Cardiac muscle cell (in vitro differentiated cells and primary cell): ENCODE measurements at places on chromosomes 1 and 21.

DNA sequence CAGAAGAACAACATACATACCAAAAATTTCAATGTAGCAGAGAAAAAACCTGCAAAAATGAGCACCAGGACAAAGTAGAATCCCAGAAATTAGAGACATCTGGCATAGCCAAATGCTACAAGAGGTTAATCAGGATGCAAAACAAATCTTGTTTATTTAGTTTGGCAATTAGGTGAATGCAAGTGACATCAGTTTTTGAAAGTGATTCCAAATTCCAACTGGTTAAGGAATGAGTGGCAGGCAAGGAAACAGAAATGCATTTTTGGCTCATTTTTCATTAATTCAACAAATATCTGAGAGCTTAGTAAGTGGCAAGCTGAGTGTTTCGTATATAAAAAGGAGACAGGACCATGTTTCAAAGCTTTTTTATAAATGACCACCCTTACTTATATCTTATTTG, 21.3 kb downstream of the SCAF4 start:
- H3K27me3 ChIP-seq, result no peaks in the 10 kb centered on the region
- H3K27ac ChIP-seq, result no peak overlapping the region

DNA sequence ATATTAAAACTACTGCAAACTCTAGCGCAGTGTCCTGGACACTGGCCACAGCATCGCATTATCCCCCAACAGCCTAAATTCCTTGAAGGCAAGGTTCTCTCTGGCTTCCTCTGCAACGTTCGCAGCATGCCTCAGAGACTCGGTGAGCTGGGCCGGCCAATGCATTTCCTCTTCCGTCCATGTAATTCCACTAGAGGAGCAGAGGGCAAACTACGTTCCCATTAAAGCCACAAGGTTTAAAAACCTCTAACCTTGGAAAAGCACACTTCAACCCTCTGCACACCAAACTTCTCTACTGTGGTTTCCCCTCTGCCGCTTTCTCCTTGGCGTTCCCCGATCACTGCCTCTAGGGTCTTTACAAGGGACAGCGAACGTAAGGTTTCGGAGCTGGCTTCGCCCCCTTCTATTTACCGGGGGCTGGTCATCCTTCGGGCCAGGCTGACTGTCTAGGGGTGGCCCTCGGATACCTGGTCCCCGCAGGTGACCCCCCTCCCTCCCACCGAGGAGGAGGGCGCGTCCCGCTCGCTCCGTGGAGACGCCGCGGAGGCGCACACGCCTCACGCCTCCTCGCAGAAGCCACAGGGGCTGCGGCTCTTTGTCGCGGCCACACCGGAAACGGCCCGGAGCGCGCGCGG, 456 bp upstream of the SMYD2 start:
- no peaks in the 10 kb centered on the region for H3K36me3 ChIP-seq
- H3K4me1 ChIP-seq, result peaks cover 15% of the 10 kb centered on the region
- no peaks in the 10 kb centered on the region for H3K27me3 ChIP-seq
- DNase-seq, result peak; percentile 54
- H3K4me3 ChIP-seq, result peak overlapping the region; percentile 98
- H3K27ac ChIP-seq, result peak overlapping the region; percentile 99

DNA sequence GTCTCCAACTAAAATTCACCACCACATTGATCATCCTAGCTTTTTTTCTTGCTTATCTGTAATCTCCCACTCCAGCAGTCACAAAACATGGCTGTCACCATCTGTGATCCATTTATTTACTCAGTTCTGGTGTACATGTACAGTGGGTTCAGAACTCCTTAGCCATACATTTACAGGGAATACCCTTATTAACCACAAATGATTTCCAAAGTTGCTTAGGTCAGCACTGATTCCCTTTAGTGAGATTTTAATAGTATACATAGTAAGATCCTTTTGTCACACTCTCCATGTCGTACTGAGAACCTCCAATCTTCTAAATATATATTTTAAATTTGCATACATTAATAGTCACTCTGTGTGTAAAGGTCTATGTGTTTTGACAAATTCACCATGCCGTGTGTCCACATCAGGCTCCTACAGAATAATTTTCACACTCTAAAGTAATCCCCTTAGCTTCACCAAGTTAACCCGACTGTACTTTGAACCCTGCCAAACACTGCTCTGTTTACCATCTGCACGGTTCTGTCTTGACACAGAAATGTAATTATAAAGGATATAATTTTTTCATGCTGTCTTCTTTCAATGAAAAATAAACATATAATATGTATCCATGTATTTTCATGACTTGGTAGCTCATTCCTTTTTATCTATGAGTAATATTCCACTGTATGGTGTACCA, 473.6 kb upstream of the ZP4 start:
- no peaks in the 10 kb centered on the region for H3K27me3 ChIP-seq
- no peak overlapping the region for H3K27ac ChIP-seq
- no peaks in the 10 kb centered on the region for H3K4me1 ChIP-seq
- no peaks in the 10 kb centered on the region for H3K36me3 ChIP-seq

DNA sequence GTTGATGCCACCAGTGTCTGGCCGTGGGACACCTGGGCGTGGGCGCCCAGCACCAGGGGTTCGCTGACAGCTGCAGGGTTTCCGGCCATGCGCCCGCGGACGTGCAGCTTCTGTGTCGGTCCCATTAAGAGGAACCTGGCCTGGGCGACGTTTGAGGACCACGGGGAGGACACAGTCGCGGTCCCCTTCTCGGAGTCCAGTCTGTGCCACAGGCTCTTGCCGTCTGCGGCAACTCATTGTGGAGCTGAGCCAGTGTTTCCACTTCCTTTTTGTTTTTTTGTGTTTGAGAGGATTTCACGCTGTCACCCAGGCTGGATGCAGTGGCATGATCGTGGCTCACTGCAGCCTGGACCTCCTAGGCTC, 1.6 kb upstream of the C1orf159 start:
- DNase-seq, result no peak
- no peaks in the 10 kb centered on the region for H3K36me3 ChIP-seq
- H3K27me3 ChIP-seq, result peaks cover 42% of the 10 kb centered on the region

- no peak for DNase-seq
- no peaks in the 10 kb centered on the region for H3K27me3 ChIP-seq
- no peak overlapping the region for H3K27ac ChIP-seq
- no peaks in the 10 kb centered on the region for H3K36me3 ChIP-seq
- H3K4me3 ChIP-seq, result no peak overlapping the region
- no peaks in the 10 kb centered on the region for H3K4me1 ChIP-seq
Observed at GRCh38 chr1:225354906-225355305, 72.9 kb downstream of the LBR start.
